A549 (cell line): ENCODE measurements at places on chromosomes 3 and 15. TPM values are rescaled to one million over a fixed set of nuclear protein-coding genes. Genes with fewer than 3 reads are reported as not detected.

VGLL3 gene
- polyA plus RNA-seq = 3.3 to 4.9 TPM (median 4.3 TPM) in 3 replicates

GRCh38 chr15:92906563-92907081 is 6.5 kb downstream of the CHD2 start:
- peak; percentile 78 for DNase-seq

- DNase-seq = no peak
Measured at GRCh38 chr3:42014921-42015533, 53.1 kb upstream of the ULK4 start.

- no peak for DNase-seq
Measured at GRCh38 chr3:142656575-142656974, 60.4 kb downstream of the PLS1 start.

DNA sequence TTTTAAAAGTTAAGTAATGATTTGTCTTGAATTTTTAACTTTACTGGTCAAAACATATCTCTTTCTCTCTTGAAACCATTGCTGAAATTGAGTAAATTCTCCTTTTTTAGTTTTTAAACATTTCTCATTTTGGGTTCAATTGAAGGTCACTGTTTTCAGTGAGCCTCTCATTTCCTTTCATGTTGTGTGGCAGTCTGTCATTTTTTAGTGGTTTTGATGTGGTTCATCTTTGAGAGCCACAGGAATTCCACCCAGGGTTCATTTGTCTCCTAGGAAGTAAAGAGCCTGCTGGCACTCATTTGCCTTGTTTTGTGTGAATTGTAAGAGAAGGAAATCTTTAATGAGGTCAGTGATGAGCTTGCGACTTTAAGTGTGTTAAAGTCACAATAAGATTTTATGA is 10.4 kb downstream of the CLDN11 start:
- no peak for DNase-seq

- no peak for DNase-seq
Measured at GRCh38 chr3:189132839-189133238, 38.9 kb upstream of the TPRG1 start.

SLC24A5 gene
- not detected in 3 replicates for polyA plus RNA-seq

- no peak for DNase-seq
Measured at GRCh38 chr3:40216471-40216870, 93.0 kb upstream of the EIF1B start.
